Bronchial epithelial cell (primary cell): ENCODE measurements at places on chromosomes 13 and 19.
A peak's percentile ranks its signal among the peaks of the same experiment; 100 is the strongest.

DNA sequence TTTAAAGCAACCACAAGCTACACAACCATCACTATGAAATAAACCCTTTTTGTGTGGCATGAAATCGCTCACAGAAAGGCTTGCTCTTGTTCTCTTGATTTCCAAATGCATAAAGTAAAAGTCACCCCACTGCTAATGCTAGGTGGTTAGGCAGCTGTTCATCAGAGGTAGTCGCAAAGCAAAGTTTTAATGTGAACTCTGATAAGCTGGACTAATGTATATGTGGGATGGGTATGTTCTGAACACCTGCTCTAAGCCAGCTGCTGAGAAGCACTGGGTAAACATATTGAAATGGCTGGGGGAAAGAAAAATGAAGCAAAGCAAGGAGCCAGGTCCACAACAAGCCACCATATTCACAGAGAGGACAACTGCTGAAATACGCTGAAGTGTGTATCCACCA, 142.3 kb downstream of the KLF12 start:
- no peak for DNase-seq

DNA sequence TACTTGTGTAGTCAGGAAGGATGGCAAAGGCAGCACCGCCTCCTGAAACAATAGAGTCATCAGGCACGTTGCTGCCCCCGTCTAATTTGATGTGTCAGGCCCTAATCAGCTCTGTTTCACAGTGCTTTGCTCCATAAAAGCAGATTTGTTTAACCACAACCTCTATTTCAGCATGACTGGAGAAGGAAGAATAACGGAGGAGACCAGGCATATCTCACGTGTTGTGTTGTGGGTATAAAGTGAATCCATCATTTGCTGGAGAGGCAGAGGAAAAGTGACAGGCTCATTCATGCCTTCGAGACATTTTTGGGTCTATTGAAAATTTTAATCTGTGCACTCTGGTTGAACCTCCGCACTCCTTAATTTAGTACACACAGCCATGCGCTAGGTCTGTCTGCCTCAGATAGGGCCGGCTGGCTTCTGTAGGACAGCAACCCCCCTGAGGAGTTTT, 940.4 kb upstream of the SLC10A2 start:
- no peak for DNase-seq

- DNase-seq = no peak
Observed at GRCh38 chr19:47652285-47652684, 43.4 kb downstream of the BICRA start.

DNA sequence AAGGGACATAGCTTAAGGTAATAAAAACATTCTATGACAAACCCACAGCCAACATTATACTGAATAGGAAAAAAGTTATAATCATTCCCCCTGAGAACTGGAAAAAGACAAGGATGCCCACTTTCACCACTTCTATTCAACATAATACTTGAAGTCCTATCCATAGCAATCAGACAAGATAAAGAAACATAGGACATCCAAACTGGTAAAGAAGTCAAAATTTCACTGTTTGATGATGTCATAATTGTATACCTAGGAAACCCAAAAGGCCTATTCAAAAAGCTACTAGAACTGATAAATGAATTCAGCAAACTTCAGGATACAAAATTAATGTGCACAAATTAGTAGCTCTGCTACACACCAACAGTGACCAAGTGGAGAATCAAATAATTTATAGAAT, 1590.0 kb upstream of the PCDH20 start:
- no peak for DNase-seq

GRCh38 chr19:10505583-10506229, 2.5 kb upstream of the KEAP1 start:
- DNase-seq = peak; percentile 61

DNA sequence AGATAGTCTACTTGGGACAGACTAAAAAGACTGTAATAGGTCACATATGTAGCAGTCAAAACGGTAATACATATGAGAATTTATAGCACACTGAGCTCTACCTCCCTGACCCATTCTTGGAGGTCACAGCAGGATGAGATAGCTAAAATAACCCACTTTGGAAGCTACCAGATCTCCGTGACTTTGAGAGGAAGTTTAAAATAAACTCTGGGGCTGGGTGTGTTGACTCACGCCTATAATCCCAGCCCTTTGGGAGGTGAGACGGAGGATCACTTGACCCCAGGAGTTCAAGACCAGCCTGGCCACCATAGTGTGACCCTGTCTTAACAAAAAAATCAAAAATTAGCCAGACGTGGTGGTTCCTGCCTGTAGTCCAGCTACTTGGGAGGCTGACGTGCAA, 45.3 kb downstream of the DHRS12 start:
- DNase-seq = no peak

DNA sequence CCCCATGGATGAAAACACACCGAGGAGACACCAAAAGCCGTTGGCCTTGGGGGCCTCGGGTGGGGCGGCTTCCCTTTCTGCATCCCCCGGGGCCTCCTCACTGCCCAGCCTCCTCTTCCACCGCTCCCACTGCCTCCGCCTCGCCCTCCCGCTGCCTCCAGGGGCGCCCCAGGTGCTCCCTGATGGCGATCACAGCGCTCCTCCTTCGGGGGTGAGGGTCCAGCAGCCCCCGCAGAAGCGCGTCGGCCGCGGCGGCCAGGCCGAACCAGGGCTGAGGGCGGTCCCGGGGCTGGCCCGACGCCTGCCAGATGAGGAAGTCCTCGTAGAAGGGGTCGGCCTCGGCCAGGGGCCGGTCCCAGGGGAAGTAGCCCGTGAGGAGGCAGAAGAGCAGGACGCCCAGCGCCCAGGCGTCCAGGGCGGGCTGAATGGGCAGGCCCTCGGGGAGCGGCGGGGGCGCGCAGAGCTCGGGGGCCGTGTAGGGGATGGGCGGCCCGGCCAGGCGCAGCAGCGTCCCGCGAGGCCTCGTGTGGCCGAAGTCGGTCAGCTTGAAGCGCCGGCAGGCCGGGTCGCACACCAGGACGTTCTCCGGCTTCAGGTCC, 7.2 kb downstream of the SBK2 start:
- DNase-seq = no peak

DNA sequence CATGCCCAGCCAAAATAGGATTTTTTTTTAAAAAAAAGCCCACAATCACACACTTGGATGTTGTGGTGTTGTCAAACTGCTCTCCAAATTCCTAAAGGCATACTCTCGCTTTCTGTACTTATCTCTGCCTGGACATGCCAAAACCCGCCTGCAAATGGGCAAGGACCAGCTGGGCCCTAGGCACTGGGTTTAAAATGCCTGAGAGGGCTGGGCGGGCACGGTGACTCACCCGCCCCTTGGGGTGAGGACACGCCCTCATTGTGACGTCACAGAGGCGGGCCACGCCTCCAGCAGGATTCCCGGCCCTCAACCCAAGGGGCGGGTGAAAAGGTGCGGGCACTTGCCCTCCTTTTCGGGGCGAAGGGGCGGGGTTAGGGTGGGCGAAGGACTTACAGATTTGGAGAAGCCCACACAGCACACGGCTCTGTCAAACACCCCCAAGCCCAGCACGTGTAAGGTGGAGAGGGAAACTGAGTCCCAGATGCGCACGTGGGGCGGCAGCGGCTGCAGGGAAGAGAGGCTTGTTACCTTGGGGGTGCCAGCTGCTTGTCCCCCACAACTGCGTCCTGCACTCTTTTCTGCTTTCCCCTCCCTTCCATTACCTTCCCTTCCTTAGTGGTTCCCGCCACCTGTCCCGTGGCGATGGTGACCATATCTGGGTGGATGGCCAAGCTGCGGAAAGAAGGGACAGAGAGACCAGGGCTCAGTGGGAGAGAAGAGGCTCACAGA, 6.6 kb downstream of the EML2 start:
- peak; percentile 97 for DNase-seq

GRCh38 chr19:6362351-6362801, 1.0 kb downstream of the CLPP start:
- DNase-seq = no peak

DNA sequence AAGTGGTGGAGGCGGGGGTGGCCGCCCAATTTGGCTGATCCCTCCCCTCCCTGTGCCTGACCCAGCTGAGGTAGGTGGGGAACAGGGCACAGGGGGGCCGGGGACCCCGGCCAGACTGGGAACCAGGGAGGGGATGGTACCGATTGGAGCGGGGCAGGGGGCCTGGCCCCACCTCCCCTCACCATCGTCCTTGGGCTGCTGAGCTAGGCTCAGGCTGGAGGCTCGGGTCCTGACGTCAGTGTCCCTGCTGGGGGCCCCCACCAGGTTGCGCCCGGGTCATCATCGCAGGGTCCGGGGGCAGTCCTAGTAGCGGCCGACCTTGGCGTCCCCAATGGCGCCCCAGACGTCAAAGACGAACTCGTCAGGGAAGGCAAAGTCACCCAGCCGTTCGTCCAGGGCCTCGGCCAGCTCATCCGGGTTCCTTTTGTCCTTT, 3.0 kb upstream of the PTGER1 start:
- no peak for DNase-seq

GRCh38 chr13:97459215-97459777, 25.3 kb downstream of the RAP2A start:
- no peak for DNase-seq

GRCh38 chr13:33945477-33945876, 127.5 kb downstream of the RFC3 start:
- DNase-seq = no peak

DNA sequence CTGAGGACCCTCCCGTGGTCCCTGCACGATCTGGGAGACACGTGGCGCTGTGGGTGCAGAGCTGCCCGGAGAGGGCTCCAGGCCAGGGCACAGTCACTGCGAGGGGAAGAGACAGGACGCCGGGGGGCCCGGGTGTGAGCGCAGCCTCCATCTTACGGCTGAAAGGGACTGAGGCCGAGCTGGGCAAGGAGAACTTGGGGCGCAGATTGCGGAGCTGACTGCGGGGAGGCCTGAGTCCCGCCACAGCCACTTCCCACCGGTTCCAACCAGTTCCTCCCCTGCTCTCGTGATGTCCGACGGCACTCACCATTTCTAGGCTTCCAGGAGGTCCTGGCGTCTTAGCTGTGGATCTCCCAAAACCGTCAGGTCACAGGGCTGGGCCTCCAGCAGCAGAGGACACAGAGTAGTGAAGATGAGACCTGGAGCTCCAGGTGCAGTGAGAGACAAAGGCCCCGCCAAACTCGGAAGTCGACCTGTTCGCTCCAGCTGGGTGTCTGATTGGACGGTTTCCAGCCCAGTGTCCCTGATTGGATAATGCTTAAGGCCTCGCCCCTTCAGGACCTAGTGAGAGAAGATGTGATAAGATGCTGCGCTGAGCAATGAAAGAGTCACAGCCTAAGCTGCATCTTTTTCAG, 4.8 kb upstream of the ZNF253 start:
- DNase-seq = no peak

DNA sequence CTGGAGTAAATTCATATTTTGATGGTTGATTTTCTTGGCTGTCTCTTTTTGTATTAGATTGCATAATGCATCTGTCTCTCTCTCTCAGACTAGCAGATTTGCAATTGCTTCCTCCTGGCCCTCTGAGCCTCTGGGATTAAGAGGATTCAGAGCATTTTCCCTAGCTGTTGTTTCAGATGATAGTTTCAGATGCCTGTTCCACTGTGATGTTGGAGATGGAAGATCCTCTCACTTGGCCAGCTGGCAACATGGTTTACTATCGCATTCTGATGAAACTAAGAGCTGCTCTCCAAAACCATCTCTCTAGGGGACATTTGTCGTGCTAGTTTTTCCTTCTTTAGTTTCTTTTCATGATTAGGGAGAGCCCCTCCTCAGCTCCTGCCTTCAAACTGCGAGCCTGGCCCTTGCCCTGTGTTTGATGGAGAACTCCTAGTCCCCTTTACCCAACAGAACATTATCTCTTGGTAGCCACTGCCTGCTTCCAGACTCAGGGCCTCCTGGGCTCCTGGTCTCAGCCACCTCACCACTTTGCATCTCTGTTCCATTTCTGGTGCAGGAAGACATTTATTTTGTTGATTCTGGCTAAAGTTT, 244.6 kb downstream of the B3GLCT start:
- no peak for DNase-seq

- peak; percentile 29 for DNase-seq
Observed at GRCh38 chr13:78102121-78102677, 183.6 kb upstream of the EDNRB start.

DNA sequence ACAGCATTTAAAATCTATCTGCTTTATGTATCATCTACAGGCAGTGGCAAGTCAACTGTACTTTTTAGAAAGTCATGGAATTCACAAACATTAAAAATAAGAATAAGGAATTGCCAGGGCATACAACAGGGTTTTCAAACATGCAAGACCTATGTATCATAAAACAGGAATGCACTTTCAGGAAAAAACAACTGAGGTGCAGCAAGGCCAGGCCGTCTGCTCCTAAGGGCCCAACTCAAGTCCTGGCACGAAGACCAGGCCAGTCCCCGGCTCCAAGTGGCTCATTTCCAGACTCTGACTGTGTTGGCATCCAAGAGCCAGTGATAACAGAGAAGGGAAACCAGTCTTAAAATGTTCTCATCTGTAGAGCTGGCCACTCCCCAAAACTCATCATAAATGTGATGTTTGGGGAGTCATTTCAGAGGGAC, 7.1 kb downstream of the RFX2 start:
- peak; percentile 99 for DNase-seq

- no peak for DNase-seq
Observed at GRCh38 chr13:35474496-35475211, 1.8 kb downstream of the MAB21L1 start.

GRCh38 chr19:39407410-39407659, 688 bp downstream of the ZFP36 start:
- no peak for DNase-seq

GRCh38 chr19:17522988-17523872, 11.8 kb downstream of the PGLS start:
- DNase-seq = no peak
